ENCODE measurements at places on chromosomes 4 and X.

DNA sequence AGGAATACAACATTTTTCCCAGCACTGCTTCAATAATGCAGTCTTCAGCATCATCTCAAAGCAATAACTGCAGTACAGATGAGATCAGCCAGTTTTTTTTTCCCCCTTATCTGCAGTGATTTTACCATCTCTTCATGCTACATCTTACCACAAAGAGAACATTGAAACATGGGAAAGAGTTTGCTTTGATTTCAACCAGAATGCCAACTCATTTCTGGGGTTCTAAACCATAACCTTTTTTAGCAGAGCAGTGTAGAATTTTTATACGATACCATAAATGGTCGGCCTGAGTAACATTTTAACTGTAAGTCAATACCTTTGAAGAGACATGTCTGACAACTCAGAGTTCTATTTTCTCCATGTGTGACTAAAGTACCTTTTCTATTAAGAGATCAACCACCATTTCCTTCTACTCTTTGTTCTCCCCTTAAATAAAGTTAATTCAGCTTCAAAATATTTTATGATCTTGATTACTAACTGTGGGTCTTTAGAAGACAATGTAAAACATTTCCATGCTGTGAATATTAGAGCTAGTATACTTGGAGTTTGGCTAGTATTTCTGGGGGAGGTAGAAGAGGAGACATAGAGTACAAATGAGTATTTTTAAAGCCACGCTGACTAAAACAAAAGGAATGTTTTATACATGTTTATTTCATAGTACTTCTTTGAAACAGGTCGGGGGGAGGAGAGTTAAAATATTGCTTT, 69.1 kb downstream of the TET2 start:
- DNase-seq, result no peak

- no peak for DNase-seq
Observed at GRCh38 chrX:31433856-31434255, 362.0 kb upstream of the FTHL17 start.

DNA sequence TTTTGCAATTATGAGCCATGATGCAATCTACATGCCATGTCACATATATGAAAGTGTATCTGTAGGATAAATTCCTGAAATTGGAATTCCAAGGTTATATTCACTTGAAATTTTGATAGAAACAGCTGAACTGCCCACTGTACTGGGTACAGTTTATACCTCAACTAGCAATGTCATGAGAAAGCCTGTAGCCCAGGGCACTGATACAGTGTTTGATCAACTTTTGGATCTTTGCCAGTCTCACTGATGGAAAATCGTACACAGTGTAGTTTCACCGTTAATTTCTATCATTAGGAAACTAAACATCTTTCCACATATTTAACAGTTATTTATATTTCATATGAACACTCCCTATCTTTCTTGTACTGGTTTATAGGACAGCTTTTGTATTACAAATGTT, 34.2 kb downstream of the TAPT1 start:
- DNase-seq, result no peak

DNA sequence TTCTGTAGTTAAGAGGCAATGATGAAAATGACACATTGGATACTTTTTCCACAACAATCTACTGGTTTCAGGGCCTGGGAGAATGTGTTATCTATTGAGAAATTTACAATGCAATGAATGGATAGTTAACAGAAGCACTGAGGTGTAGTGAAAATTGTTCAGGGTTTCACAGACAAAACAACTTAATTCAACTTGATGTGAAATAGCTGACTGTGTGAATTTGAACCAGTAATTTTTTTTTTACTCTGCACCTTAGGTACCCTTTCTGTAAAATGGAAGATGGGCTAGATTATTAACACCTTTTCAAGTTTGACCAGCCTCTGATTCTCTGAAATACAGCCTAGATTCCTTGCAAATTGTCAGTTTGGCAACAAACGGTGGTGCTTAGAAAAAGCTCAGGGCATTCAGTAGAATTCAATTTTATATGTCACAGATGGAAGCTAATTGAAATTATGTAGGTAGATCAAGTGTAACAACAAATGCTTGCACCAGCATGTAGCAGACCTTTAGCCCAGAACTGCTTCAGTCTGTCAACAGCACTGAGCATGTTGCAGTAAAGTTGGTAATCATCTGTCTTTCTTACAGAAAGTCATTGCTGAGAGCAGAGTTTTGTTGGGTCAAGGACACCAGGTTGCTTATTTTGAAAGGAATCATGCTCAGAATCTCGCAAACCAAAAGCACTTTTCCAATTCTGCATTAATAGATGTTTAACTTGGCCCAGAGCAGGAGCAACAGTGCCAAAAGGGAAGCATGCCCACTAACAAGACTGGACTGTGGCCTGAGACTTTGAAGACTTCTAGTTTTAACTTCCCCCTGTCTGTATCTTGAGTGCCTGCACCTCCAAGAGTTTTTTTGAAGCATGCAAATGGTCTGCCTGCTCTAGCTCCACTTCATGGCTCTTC, 526.6 kb downstream of the PACRGL start:
- no peak for DNase-seq

DNA sequence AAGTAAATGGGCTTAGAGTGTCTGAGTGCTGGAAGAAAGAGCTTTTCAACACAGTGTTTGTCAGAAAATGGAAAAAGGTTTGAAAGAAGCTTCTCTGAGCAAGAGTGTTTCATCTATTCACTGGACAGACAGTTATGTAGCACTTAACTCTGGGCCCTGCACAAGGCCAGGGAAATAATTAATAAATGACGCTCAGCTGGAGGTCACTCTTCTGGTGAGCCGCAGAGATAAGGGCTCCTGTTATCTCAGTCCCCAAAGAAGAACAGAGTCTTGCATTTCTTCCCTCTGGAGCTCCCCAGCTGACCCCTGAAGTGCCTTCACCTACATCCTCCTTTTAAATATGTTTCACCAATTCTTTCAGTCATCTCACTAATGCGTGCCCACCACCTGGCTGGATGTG, 90.4 kb downstream of the SLC16A2 start:
- DNase-seq, result no peak

DNA sequence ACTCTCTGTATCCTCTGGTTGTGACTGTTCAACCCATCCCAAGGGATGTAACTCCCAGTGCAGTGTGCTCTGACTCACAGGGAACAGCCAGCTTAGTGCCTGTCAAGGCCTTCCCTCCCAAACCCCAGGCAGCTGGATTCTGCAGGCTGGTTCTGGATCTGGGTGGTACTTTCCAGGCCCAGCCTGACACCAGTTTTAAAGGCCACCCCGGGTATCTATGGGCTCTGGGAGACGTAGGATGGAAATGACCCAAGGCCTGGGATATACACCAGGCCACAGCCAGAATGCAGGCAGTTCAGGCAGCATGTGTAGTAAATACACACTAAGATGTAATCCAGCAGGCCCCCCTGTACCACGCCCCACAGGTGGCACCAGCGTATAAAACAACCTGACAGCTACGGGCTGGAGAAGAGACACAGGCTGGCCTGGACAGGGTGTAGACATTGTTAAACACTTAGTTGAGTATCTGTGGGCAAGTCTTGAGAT, 64.2 kb downstream of the SPINK2 start:
- DNase-seq, result no peak

DNA sequence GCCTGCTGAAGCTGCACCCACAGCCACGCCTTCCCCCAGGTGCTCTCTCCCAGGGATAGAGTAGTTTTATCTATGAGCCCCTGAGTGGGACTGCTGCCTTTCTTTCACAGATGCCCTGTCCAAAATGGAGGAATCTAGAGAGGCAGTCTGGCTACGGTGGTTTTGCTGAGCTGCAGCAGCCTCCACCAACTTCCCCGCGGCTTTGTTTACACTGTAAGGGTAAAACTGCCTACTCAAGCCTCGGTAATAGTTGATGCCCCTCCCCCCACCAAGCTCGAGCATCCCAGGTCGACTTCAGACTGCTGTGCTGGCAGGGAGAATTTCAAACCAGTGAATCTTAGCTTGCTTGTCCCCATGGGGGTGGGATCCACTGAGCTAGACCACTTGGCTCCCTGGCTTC, 84.5 kb downstream of the PRKG2 start:
- DNase-seq, result no peak

- DNase-seq, result peak; percentile 4
Observed at GRCh38 chrX:38654302-38654701, 93.0 kb downstream of the TSPAN7 start.

GRCh38 chrX:100248885-100249493, 161.1 kb downstream of the PCDH19 start:
- DNase-seq, result no peak

- no peak for DNase-seq
Observed at GRCh38 chr4:174213731-174214100, 69.8 kb downstream of the FBXO8 start.
